NCI-H446 (cell line): ENCODE measurements at places on chromosomes 16 and 17.
A peak's percentile ranks its signal among the peaks of the same experiment; 100 is the strongest.

- no peak for DNase-seq
These were observed 71.0 kb upstream of the CCL1 start for GRCh38 chr17:34434052-34434451.

DNA sequence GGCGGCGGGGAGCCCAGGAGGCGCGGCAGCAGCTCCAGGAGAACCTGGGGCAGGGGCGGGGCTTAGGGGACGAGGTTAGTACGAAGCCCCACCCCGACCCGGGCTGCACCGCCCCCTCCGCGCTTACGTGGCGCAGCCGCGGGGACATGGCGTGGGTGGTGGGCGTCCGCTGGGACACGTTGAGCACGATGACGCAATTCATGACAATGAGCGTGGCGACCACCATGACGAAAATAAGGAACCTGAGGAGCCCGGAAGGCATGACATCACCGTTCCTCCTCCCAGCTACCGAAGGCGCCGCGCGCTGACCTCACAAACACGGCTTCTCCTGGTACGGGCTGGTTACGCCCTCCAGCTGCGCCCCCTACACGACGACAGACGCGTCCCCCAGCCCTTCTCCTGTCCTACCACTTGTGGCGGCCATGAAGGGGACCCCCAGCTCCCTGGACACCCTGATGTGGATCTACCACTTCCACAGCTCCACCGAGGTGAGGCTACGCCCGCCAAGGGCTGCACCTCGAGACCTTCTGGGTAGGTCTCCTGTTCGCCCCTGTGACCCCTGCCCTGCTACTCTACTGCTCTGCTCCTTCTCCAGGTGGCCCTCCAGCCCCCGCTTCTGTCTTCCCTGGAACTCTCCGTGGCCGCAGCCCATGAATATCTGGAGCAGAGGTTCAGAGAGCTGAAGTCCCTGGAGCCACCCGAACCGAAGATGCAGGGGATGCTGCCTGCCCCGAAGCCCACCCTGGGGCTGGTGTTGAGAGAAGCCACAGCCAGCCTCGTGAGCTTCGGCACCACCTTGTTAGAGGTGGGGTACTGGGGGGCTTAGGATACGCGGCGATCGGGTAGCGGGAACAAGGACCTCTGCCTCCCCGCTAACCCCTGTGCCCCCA, at the start of gene C17orf107:
Gene C17orf107 (plus strand): TSS at position 196 of the 890 bp plus-strand sequence. CDS start 227 bp downstream, at position 423.
- DNase-seq = no peak

DNA sequence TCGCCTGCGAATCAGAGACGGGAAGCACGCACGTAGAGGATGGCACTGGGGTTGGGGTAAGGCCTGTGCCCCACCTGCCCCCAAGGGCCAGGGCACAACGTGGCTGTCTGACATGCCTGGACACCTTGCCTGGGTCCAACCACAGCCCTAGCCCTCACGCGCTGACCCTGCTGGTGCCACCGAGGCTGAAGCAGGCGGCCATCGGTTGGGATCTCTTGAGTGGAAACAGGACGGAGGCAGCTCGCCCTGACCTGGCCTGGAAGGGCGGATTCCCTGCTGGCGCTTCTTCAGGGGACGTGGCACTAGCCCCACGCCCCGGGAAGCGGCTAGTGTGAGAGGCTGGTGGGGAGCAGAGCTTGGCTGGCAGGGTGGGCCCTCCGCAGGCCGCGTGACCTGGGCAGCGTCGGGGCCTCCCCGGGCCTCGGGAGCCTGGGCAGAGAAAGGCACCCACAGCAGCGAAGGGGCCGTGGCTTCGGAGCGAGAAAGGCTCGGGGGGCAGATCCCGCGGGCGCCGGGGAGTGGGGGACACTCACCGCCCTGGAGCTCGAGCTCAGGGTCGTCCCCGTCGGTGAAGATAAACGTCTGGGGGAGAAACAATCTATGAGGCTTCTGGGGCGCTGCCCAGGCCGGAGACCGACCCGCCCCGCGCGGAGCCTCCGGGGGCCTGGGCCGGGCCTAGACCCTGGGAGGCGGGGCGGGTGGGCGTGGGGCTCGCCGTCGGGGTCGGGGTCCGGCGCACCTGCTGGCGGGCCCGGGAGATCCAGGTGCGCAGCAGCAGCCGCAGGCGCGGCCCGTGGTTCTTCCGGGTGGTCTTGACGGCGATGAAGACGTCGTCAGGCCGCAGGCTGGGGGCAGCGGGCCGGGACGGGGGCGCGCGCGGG, 610 bp downstream of the RFNG start:
- DNase-seq = no peak

- no peak for DNase-seq
These were observed 1.7 kb downstream of the PSMD11 start for GRCh38 chr17:32445971-32446370.

GRCh38 chr16:27273670-27274423, 5.3 kb upstream of the NSMCE1 start:
- DNase-seq = no peak

- DNase-seq = no peak
These were observed 41.8 kb downstream of the TEKT5 start for GRCh38 chr16:10652730-10653590.

DNA sequence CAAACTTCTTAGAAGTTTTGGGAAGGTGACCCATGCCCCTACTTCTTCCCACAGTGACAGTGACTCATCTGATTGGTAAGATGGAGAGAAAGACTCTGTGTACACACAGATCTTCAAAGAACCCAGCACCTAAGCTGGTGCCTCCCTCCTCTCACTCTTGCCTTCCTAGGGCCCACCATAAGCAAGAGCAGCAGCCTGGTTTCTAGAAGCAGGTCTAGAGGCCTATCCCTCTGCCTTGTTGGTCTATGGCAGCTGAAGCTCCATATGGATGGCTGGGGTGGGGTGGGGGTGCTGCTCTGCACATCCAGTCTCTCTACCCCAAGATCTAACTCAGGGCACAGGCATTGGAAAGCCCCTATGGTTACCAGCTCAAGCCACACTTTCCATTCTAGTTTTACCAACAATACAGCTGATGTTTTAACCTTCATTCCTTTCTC, 47.5 kb downstream of the STAT3 start:
- no peak for DNase-seq

GRCh38 chr16:10847176-10847575, 28.6 kb upstream of the TVP23A start:
- no peak for DNase-seq

- no peak for DNase-seq
These were observed 41.6 kb upstream of the TAC4 start for GRCh38 chr17:49889500-49889899.

GRCh38 chr17:44318077-44318892, 6.3 kb downstream of the SLC25A39 start:
- no peak for DNase-seq

GRCh38 chr17:65662196-65662595, 100.7 kb upstream of the AXIN2 start:
- no peak for DNase-seq

DNA sequence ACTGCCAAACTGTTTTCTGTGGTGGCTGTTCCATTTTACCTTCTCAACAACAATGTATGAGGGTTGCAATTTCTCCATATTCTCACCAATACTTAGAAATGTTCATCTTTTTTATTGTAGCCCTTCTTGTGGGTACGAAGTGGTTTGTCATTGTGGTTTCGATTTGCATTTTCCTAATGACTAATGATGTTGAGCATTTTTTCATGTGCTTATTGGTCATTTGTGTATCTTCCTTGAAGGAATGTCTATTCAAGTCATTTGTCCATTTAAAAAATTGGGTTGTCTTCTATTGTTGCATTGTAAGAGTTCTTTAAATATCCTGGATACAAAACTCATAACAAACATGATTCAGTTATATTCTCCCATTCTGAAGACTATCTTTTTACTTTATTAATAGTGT, 47.5 kb upstream of the CCL2 start:
- no peak for DNase-seq

DNA sequence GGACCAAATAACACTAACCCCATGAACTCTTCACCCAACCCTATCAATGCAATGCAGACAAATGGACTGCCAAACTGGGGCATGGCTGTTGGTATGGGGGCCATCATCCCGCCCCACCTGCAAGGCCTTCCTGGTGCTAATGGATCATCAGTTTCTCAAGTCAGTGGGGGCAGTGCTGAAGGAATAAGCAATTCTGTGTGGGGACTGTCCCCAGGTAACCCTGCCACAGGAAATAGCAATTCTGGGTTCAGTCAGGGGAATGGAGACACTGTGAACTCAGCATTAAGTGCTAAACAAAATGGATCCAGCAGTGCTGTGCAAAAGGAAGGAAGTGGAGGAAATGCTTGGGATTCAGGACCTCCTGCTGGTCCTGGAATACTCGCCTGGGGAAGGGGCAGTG, 78.9 kb downstream of the TMC6 start:
- DNase-seq = no peak

- no peak for DNase-seq
These were observed 95.4 kb downstream of the UTP18 start for GRCh38 chr17:51355441-51356410.

DNA sequence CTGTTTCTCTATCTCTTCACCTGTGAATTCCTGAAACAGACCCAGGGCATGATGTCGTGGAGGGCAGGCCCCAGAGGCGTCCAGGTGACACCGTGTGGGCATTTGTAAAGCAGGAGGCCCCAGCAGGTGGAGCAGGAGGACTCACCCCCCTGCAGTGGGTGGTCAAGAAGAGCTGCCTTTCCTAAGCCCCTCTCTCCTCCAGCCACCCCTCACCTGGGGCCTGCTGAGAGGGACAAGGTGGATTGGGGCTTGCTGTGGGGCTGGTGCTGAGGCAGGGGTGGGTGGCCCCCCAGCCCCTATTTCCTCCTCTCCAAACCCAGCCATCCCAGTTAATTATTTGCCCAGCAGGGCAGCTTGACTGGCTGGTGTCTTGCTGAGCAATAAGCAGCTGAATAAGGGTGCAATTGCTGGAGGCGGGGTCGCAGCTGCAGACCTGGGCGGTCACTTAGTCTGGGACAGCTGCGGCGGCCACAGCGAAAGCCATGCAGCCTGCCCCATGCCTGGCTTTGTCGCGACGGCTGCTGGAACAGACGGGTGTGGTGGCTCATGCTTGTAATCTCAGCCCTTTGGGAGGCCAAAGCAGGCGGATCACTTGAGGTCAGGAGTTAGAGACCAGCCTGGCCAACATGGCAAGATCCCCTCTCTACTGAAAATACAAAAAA, 56.4 kb downstream of the JPH3 start:
- DNase-seq = no peak

GRCh38 chr16:66714654-66715307, 18.2 kb upstream of the CMTM4 start:
- peak; percentile 72 for DNase-seq

DNA sequence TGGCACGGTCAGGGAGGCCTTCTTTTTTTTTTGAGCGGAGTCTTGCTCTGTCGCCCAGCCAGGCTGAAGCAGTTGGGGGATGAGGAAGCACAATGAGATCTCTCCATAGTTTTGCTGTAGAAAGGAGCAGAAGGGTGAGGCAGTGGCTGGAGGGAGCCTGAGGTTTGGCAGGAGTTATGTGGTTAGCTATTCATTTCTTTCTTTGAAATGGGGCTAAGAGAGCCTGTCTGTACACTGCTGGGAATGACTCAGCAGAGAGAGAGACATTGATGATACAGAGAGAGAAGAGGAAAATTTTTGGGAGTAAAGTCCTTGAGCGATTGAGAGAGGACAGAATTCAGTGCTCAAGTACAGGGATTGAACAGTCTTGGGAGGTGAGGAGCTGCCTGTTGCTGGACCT, 22.1 kb downstream of the NOS2 start:
- no peak for DNase-seq

DNA sequence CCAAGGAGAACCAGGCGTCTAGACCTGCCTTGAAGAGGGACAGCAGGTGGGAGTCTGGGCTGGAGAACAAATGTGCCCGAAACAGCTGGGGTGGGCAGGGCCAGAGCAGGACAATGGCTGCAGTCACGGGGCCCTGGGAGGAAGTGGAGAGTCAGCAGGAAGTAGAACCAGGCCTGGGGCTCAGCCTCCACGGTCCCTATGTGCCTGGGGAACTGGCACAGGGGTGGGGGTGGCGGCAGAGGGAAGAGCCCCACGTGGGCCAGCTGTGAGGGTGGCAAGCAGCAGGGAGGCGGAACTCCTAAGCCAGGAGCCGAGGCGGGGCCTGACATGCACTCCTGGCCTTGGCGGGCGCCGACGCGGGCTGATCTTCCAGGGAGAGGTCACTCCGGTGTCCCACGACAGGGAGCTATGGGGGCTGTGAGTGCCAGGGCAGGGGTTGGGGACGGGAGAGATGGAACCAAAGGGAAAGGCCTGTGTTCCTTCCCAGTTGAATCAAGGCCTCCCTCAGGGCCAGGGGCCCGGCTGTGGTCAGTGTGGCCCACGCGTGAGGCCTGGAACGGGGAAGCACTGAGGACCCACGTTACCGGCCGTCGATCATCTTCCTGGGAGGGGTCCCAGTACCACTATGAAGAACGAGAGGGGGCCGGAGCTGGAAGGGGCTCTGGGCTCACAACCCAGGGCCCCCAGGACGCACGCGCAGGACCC, 42.7 kb downstream of the TIMM22 start:
- no peak for DNase-seq

DNA sequence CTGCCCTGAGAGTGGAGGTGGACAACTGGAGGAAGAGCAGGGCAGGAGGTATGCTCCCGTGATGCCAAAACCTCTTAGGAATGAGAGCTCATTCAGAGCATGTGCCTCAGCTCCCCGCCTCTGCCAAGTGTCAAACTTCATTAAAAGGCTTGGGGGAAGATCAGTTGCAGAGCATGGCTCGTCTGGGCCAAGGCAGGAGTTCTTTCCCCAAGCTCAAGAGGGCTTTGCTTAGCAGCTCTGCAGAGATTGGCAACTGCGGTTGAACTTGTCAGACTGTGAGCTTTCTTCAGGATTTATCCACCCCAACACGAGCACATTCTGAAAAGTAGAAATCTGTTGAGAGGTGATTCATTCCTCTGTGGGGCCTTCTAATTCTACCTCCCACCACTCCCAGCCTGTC, 248.1 kb downstream of the HS3ST3A1 start:
- DNase-seq = no peak

GRCh38 chr16:878072-878784, 77.7 kb upstream of the GNG13 start:
- DNase-seq = no peak

- no peak for DNase-seq
These were observed 69.0 kb downstream of the WSB1 start for GRCh38 chr17:27362909-27363308.

GRCh38 chr17:61379457-61380216, 20.0 kb upstream of the TBX2 start:
- no peak for DNase-seq

GRCh38 chr17:50731575-50732460, 12.4 kb downstream of the LUC7L3 start:
- DNase-seq = no peak

GRCh38 chr16:87074641-87075318, 242.4 kb downstream of the C16orf95 start:
- DNase-seq = no peak

DNA sequence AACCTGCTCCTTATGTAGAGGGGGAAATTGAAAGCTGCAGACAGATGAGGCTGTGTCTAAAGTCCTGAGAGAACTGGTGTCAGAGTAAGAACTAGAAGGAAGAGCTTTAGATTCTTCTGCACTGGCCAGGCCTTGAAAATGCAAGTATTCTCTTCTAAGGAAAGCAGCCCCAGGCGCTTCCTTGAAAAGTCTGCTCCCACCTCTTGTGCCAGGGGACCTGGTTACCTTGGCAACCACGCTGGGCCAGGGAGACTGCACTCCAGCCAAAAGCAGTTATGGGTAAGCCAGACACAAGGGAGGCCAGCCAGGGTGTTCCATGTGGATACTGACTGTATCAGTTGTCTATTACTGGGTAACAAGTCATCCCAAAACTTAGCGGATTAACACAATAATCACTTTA, 228.6 kb upstream of the SDK2 start:
- no peak for DNase-seq

- DNase-seq = no peak
These were observed 39.9 kb upstream of the LONP2 start for GRCh38 chr16:48203974-48204824.
